Ovary (tissue), 10 donors: ENCODE measurements at places on chromosomes 3 and 15.

- DNase-seq: no peak
Observed at GRCh38 chr3:126085841-126086240, 1.9 kb upstream of the SLC41A3 start.

- no peak for DNase-seq
Observed at GRCh38 chr3:132293251-132293650, 24.0 kb upstream of the ACP3 start.

DNA sequence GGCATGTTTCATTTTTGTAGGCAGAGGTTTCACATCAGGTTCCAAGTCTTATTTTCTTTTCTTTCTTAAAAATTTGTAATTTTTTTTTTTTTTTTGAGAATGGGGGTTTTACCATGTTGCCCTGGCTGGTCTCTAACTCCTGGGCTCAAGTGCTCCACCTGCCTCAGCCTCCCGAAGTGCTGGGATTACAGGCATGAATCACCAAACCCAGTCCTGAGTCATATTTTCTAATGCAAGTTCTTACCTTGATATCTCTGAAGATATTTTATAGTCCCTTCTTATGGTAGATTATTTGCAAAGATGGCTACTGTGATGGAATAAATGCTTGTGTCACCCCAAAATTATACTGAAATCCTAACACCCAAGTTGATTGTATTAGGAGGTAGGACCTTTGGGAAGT, 63.8 kb downstream of the SLC9A9 start:
- no peak for DNase-seq

DNA sequence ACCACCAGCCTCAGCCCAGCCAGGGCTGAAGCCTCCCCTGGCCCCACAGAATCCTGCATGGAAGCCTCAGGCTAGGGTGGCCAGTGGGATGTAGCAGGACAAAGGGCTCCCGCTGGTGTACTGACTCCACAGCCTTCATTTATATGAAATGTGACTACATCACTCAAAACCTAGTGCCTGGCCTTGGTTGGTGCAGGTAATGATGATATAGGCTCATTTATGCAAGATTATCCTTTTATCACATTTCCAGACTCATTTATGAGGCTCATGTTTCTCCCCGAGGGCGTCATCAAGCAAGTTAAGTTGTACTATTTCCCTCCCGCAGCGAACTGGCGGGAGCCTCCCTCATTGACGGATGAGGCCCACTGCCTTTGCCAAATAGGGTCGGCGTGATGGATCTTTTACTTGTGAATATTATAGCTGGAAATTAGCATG, 179.1 kb upstream of the SMAD3 start:
- no peak for DNase-seq
